ENCODE measurements at places on chromosomes 1 and 21.

DNA sequence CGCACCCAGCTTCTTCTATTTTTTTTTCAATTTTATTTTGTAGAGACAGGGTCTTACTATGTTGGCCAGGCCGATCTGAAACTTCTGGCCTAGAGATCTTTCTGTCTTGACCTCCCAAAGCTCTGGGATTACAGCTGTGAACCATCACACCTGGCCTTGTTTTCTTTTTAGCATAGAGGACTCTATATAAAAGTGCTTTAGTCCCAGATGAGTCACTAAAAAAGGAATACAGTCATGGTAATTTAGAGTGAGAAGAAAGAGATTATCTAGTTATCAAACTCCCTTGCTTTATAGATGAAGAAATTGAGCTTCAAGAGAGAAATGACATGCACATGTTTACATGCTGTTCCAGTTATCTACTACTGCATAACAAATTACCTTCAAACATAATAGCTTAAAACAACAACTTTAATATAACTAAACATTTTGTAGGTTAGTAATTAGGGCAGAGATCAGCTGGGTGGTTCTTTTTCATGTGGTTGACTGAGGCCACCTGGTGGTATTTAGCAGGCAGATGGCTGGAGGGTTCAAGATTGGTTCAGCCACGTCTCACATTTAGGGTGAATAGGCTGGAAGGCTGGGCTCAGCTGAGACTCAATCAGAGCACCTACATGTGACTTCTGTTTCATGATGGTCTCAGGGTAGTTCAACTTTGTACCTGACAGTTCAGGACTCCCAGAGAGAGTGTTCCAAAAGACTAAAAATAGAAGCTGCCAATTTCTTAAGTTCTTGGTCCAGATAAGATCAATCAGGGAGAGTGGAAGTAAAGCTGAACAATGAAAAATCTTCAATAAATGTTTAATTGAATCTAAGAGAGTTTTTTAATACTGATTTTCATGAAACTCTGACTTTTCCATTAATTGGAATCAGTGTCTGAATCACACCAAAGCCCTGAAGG is 16.9 kb upstream of the MTF2 start:
- DNase-seq = peak; percentile 17

- no peak for DNase-seq
These were observed 10.9 kb upstream of the IFI16 start for GRCh38 chr1:158998781-158999161.

DNA sequence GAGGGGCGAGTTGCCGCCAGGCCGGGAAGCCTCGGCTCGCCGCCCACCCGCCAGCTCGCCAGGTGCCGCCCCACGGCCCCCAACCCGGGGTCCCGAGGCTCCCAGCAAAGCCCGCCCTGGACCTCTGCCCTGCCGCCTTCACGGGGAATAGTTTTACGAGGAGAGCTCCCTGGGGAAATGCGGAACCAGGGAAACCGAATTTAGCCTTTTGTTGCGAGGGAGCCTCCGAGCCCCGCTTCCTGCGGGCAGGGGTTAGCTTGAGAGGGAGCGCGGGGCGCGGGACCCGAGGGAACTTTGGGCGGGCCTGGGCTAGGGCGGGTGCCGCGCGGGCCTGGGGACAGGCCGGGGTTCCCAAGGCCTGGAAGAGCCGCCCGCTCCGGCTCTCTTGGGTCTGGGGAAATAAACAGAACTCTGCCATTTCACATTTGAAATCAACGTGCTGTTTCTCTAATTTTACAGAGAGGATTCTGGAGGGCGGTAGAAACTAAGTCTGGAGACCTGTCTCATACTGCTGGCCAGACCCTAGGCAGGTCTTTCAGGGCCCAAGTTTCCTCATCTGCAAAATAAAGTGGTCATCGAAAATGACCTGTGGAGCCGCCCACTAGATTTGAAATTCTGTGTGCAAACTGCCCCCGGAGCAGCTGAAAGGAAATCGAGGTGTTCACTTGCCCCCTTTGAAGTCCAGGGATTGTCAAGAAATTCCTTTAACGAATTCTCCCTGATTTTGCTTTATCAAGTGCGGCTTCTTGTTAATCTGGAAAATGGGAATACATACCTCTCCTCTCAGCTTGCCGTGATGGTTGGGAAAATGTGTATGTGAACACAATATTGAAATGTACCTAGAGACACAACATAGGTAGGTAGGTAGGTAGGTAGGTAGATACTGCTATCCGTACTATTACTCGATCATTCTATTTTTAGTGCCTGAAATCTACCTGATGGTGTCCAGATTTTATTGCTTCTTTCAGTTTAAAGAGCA is 749 bp upstream of the GLUL start:
- DNase-seq = no peak

DNA sequence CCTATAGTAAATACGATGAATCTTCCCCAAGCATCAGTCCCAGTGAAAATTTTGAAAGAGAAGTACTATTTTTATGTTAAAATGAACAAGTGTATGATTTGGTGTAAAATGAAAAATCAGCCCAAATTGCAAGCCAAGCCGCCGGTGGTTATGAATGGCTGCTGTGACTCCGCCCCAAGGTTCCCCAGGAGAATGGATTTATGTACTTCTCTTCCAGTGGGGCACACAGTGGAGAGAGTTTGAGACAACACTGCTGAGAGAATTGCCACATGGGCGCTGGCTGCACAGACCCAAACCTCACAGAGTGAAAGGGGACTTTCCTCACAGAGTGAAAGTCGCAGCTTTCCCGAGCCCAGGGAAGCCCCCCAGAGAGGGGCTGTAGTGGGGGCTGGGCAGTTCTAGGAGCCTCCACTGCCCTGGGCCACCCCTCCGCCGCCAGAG is 24.0 kb downstream of the CDK18 start:
- DNase-seq = no peak

GRCh38 chr1:181391301-181391900 is 91.9 kb upstream of the CACNA1E start:
- no peak for DNase-seq

GRCh38 chr1:205578780-205579571 is 52.8 kb downstream of the ELK4 start:
- no peak for DNase-seq

DNA sequence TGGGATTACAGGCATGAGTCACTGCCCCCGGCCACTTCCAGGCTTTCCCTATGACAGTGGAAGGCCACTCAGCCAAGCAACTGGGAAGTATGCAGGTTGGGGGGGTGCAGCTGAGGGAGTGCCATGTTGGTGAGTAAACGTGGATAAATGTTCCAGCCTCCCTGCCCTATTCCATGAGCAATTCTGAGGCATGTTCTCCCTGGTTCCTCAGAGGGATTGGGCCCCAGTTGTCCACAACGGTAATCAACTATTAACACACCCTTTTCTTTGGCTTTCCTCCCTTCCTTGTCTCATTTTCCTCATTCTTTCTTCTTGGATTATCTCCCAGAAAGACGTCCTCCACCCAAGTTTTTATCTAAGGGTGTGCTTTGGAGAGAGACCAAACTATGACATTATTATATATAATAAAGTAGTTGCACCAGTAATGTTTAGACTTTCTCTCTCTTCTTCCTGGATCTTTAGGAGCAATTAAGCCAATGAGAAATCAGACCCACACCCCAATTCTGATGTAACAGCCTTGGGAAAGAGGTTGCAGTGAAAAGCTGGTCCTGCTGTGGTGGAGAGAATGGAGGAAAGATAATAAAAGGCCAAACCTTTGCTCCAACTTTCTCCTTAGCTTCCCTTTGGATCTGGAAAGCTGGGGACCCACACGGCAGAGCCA is 6.8 kb upstream of the SLAMF9 start:
- no peak for DNase-seq

DNA sequence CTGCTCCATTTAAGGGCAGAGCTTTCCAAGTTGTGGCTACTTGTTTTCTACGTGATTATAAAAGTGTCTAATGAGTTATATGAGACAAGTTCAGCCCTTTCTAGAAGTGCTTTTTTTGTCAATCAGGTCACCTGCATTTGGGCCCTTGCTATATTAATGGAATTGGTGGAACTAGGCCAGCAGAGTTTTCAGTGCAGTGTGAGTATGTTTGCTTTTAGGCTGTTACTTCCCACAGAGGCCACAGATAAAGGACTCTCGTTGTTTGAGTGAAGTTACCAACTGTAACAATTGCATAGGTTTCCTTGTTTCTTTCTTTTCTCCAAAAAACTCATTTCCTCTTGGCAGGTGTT is 10.9 kb downstream of the SMAP2 start:
- no peak for DNase-seq

- no peak for DNase-seq
These were observed 9.0 kb upstream of the TBX19 start for GRCh38 chr1:168271636-168272035.

DNA sequence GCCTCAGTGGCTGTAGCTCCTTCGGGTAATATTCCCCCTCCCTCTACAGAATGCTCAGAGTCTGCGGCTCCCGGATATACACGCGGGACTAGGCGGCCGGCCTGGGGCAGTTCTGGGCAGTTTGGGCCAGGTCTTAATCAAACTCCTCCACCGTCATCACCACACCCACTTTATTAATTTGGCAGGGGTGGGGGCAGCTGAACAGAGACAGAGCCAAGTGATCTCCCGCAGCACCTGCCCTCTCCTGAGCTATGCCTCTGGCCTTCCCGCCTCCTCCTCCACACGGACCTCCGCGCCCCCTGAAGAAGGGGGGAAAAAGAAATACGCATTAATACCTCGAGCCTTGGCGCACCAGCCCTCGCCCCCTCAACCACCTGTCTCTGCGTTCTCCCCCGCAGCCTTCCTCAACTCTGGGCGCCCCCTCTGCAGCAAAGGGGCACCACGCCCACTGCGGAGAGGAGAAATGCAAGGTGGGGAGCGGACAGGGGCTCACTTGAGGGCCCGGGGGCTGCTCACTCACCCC is 42.6 kb downstream of the CD34 start:
- DNase-seq = no peak

DNA sequence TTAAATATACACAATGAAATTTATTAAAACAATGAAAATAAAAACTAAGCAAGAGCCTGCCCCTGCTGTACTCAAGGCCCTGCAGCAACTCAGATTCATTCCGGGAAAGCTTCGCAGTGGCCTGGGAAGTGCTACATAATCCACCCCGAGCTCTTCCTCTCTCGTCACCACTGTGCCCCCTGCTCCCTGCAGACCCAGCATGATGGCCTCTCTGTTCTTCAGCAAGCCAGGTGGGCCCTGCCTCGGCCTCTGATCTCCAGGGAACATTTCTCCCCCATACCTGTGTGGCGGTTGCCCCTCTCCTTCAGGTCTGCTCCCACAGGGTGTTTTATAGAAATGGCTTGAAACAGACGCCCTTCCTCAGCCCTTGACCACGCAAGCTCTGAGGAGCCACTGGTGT is 10.6 kb downstream of the RNF187 start:
- DNase-seq = no peak

DNA sequence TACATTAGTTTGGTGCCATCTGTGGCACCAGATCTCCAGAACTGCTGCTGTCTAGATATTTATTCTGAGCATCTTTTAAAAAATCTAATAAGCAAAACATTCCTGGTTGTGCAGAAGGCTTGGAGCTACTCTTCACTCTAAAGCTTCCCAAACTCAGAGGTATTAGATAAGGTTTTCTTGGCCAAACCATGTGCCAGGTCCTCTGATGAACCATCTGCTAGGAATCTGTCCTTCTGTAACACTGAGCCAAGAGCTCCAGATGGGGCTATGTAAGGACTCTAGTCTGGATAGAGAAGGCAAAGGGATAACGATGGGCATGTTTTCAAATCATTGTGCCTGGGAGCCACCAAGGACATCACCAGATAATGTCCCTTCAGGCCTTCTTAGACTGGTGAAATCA is 410.6 kb downstream of the NTNG1 start:
- no peak for DNase-seq

- DNase-seq = peak; percentile 11
These were observed 646 bp downstream of the IER5 start for GRCh38 chr1:181089017-181089675.

DNA sequence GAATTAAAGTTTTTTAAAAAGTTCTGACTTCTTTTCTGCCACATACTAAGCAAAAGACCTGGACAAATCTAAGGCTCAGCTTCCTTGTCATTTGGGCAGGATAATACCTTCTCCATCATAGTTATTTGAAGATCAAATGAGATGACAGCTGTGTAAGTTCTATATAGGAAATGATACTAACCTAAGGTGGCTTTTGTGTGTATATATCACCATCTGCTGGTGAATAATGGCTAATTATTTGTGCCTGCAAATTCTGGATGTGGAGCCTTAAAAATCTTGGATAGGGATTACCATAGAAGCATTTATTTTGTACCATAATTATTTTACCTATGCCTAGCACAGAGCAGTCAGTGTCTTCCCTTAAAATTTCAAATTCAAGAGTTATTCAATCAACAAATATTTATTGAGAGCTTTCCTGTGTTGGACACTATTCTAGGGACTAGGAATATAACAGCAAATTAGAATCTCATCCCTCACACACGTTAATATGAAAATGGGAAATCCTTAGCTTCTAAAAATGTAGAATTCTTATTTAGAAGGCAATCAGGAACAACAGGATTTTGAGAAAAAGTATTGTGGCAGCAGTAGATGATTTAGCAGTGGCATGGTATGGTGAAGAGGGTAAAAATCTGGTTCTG is 89.8 kb downstream of the TMEM200B start:
- DNase-seq = no peak

DNA sequence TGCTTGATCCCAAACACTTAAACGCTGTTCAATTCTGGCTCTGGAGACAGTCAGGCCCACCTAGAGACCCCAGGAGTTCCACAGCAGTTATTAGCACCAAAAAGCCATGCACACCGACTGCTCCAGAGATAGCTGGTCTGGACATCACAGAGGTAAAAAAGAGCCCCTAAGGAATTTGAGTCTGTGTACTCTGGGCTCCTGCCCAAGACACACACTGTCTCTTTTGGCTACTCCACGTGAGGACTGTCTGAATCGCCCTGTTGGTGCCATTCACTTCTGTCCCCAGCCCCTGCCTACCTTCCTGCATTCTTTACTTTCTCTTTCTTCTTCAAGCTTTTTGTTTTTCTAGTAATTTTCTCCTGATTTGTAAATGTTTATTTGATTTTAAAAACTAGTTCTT is 197.4 kb downstream of the ADGRL2 start:
- DNase-seq = no peak

DNA sequence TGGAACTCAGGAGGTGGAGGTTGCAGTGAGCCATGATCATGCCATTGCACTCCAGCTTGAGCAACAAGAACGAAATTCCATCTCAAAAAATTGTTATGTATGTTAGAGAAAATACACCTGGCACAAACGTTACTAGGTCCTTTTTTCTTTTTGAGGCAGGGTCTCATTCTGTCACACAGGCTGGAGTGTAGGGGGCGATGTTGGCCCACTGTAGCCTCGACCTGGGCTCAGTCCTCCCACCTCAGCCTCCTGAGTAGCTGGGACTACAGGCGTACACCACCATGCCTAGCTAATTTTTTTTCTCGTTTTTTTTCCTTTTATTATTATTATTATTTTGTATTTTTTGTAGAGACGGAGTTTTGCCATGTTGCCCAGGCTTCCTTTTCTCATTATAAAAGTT is 4.4 kb downstream of the HAX1 start:
- DNase-seq = no peak

GRCh38 chr1:158014731-158015320 is 21.4 kb downstream of the KIRREL1 start:
- DNase-seq = no peak

GRCh38 chr21:45847870-45848269 is 133.7 kb upstream of the COL6A1 start:
- DNase-seq = no peak

- peak; percentile 22 for DNase-seq
These were observed 3.9 kb upstream of the CD58 start for GRCh38 chr1:116574581-116575291.
